ENCODE measurements at places on chromosomes 16 and 17.

GRCh38 chr16:87077750-87078127 is 239.5 kb downstream of the C16orf95 start:
- no peak for DNase-seq

DNA sequence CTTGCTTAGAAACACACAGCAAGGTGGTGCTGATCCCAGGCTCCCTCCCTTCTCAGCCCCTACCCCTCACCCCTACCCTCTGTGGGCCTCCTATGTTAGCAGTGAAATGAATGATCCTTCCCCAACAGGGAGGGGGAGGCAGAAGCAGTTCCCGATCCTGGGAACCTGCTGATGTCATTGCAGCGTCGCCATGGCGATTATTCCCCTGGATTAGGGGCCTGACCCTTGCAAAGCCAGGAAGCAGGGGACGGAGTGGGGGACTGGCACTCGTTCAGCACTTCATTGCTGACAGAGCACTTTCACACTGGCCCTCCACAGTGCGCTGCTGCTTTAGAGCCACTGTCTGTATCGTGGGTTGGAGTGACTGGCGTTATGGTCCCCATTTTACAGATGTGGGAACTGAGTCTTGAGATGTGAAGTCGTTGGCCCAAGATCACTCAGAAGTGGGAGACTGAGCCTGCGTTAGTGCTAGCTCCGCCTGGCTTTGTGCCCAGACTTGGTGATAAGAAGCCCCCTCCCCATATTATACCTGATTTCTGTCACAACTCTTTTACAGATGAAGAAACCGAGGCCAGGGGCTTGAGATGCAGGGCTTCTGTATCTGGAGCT is 26.6 kb downstream of the LASP1 start:
- DNase-seq, result no peak

GRCh38 chr17:12765548-12765947 is 23.8 kb upstream of the ARHGAP44 start:
- no peak for DNase-seq

- no peak for DNase-seq
Observed at GRCh38 chr17:63993368-63993985, 4.7 kb upstream of the PRR29 start.

GRCh38 chr17:3888343-3889171 is 4.3 kb downstream of the CAMKK1 start:
- peak; percentile 76 for DNase-seq

DNA sequence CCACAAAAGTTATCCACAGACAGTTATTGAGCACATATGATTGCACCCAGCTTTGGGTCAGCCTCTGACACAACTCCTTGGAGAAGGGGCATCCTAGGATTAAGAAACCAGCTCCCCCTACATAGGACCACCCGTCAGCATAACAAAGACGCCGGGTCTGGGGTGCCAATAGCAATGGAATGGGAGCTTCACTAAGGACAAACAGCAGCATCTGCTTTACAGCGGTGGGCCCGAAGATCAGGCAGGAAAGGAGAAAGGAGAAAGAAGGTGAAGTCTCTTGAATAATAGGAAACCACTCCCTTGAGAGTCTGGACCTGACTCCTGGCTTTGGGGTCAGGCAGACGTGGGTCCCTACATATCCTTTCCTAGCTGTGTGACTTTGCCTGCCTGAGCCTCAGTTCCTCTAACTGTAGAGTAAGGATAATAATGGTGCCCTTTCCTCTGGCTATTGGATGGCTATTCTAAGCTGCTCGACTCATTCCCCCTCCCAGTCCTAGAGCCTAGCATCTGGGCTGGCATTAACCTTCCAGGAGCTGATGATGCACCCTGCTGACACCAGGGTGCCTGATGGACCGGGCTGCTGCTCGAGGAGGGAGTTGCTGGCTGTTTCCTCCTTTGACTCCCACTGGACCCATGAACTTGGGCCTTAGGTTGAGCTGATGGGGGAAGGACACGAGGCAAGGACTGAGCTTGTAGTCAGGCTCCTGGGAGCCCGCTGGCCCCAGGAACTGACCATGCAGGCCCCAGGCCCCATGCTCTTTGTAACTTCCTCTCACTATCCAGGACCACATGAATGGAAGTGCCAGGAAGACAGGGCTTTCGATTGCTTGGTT is 94.2 kb downstream of the C16orf78 start:
- DNase-seq, result no peak

GRCh38 chr16:84119368-84119767 is 2.6 kb upstream of the MBTPS1 start:
- no peak for DNase-seq

DNA sequence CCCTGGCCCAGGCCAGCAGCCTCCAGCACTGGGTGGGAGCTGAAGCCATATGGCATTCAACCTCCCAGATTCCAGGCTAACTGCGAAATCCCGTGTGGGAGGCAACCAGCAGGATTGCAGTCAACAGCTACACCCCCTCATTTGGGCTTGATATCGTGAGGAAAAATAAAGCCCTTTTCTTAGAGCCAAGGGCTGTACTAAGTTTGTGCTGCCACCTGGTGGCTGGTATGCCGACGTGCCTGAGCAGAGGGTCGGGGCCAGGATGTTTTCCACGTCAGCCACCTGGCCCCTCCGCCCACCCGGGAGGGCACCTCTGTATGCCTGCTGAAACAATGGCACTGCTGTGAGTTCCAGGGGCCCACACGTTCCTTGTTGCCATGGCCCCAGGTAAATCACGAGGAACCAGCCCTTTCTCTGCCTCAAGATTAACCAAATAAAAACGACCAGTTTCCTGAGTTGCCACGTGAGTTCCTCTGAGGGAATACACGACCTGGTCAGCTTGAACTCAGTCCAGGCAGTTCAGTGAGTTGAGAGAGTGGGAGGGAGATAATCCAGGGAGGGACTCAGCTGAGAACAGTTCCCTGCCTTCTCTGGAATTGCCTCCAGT is 9.0 kb downstream of the TMEM98 start:
- peak; percentile 93 for DNase-seq

- no peak for DNase-seq
Observed at GRCh38 chr17:51097708-51098446, 22.8 kb downstream of the SPAG9 start.

DNA sequence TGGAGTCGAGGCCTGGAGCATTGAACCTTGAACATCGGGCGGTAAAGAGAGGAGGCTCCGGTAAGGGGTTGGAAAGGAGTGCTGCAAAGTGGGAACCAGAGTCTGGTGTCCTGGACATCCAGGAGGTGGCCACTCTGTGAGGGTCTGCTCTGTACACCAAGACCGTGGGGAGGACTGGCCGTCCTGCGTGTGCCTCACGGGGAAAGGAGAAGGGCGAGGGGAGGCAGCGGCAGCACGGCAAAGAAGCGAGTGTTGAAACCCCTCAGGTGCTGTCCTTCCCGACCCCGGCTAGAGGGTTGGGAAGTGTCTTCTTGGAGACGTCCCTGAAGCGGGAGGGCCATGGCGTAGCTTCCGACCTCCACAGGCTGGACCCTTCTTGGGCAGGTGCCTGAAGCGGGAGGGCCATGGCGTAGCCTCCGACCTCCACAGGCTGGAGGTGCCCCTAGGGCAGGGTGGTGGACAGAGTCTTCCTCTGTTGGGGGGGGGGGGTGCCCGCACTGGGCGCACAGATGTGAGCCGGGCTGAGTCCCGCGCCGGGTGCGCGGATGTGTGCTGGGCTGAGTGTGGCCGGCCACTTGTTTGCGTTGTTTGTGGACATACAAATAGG is 42.0 kb downstream of the FOXK2 start:
- no peak for DNase-seq

GRCh38 chr16:27369806-27370205 is 32.2 kb upstream of the IL21R start:
- DNase-seq, result no peak

DNA sequence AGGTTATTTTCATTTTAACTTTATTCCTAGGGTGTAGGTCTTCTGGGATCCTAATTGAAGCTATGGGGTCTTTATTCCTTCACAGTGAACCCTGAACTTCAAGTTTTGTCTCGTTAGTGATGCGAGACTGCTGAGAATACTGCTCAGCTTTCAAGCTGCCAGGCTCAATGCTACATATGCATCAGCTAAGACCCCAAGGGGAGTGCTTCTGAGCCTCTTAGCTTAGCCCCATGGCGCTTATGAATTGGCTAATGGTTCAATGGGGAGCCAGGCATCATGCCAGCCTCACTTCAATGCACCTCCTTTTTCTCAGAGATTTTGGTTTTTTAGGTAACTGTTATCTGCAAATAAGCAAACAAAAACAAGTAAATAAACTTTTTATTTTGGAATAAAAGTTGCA is 94.1 kb upstream of the SIAH1 start:
- DNase-seq, result no peak

Measured in iPS-NIHi11 (cell line).